ENCODE measurements at places on chromosomes 6 and 20. TPM values are rescaled to one million over a fixed set of nuclear protein-coding genes. Genes with fewer than 3 reads are reported as not detected.

GRCh38 chr20:9454791-9455190 is 59.6 kb upstream of the LAMP5 start:
- no peak overlapping the region for H3K27ac ChIP-seq
- no peaks in the 10 kb centered on the region for H3K27me3 ChIP-seq
- no peak for DNase-seq
- no peaks in the 10 kb centered on the region for H3K4me1 ChIP-seq
- H3K36me3 ChIP-seq: no peaks in the 10 kb centered on the region

DNA sequence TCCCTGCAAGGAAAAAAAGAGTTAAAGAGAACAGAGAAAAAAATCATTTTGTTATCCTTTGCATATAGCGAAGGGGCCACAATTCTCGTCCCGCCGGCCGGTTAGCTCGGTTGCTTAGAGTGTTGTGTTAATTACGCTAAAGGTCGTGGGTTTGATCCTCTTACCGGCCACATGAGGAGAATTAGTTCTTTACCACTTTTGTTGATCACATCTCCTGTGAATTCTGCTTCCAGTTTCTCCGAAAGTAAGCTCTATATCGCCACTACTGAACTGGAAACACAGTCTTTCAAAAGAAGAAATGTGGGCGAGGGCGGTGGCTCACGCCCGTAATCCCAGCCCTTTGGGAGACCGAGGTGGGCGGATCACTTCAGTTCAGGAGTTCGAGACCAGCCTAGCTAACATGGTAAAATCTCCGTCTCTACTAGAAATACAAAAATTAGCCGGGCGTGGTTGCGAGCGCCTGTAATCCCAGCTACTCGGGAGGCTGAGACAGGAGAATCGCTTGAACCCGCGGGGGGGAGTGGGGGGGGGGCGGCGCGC is 13.4 kb downstream of the PRSS16 start:
- H3K4me3 ChIP-seq: no peak overlapping the region
- no peaks in the 10 kb centered on the region for H3K4me1 ChIP-seq
- H3K36me3 ChIP-seq: no peaks in the 10 kb centered on the region
- peaks cover 56% of the 10 kb centered on the region for H3K27me3 ChIP-seq

DNA sequence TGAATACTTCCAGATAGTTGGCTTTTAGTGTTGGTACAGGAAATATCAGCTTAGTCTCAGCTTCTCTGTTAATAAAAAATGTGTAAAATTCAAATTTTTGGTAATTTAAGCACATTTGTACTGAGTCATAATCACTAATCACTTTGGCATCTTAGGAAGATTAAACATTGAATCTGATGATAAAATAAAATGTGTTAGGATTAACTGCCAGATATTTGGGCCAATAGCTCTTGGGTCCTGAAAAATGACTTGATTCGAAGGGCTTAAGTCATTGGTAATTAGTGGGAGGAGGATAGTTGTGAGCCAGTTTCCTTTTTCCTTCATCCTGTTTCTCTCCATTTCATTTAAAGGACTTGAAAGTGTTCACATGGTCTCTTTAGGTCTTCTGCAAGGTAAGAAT is 426.1 kb downstream of the RFPL4B start:
- no peaks in the 10 kb centered on the region for H3K4me1 ChIP-seq
- no peak for DNase-seq
- no peaks in the 10 kb centered on the region for H3K27me3 ChIP-seq

GRCh38 chr20:25007491-25008305 is 15.1 kb upstream of the APMAP start:
- peaks cover 78% of the 10 kb centered on the region for H3K36me3 ChIP-seq
- H3K4me1 ChIP-seq: no peaks in the 10 kb centered on the region
- no peak overlapping the region for H3K4me3 ChIP-seq
- DNase-seq: no peak
- no peak overlapping the region for H3K27ac ChIP-seq

DNA sequence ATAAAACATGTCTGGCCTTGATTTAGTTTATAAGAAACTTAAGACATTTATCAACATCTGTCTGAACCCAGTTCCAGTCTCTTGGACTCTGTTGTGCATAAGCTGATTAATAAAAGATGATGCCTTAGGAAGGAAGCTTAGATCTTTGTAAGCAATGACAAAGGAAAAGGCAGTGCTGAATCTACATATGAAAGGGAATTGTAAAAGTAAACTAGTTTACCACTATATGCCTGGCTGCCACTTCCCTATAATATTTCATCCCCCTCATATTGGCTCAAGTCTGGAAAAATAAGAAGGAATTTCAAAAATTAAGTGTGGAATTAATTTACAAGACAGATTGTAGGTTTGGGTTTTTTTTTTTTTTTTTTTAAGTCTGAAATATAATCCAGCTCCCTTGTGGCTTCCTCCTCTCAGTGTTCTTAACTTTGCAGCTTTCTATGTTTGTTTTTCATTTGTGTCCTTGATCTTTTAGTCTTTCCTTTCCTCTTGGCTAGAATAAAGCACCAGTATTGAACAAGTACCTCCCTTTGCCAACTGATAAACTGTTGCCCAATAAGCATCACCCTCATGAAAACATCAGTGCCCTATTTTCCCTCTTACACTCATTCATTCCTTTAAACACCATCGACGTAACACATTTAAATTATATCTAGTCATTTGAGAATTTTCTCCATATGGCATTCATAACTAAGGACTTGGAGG is 146.7 kb upstream of the TBX18 start:
- no peak overlapping the region for H3K27ac ChIP-seq

GRCh38 chr20:56442389-56443365 is 25.8 kb upstream of the RTF2 start:
- H3K4me1 ChIP-seq: peaks cover 18% of the 10 kb centered on the region
- DNase-seq: no peak
- peak overlapping the region; percentile 60 for H3K27ac ChIP-seq
- no peak overlapping the region for H3K4me3 ChIP-seq
- H3K27me3 ChIP-seq: peaks cover 7% of the 10 kb centered on the region
- peaks cover 9% of the 10 kb centered on the region for H3K36me3 ChIP-seq

DNA sequence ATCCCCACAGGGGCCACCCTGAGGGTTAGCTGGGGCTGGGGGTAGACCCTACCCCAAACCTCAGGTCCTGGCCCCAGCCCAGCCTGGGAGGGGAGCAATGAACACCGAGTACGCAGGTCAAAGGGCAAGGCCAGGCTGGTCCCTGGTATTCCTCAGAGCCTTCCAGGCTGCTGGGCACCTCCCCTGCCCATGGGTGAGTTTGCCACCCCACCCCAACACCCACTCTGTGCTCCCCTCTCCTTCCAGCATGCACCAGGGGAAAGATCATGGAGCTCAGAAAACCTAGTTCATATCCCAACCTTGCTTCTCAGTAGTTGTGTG is 103.9 kb upstream of the FOXP4 start:
- peaks cover 13% of the 10 kb centered on the region for H3K4me1 ChIP-seq
- H3K4me3 ChIP-seq: no peak overlapping the region
- DNase-seq: peak; percentile 29
- no peak overlapping the region for H3K27ac ChIP-seq
- peaks cover 18% of the 10 kb centered on the region for H3K27me3 ChIP-seq

DNA sequence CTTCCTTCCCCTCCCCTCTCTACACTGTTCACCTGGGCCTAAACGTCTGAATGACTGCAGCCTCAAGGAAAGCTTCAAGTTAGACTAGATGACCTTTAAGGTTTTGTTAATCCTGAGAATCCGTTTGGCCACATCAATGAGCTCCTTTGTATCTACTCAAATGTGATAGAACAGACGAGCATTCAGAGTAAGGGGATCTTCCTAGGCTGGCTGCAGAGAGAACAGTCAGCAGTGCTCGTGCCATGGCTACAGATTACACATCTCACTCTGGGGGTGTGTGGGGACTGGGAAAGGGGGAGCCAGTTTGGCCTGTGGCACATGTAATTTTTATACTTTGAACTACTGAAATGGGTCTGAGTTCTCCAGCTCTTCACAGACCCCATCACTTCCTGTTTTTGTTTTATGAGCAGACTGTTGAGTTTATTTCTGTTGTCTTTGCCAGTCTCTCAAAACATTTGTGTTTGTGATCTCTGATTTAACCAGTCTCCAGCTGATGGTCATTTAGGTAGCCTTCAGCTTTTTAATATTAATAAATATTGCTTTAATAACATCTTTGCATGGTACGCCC is 50.9 kb downstream of the KCNS1 start:
- no peak overlapping the region for H3K27ac ChIP-seq
- no peaks in the 10 kb centered on the region for H3K27me3 ChIP-seq
- H3K4me1 ChIP-seq: peaks cover 45% of the 10 kb centered on the region
- H3K36me3 ChIP-seq: peaks cover 15% of the 10 kb centered on the region

- H3K27ac ChIP-seq: peak overlapping the region; percentile 61
- DNase-seq: no peak
- H3K4me3 ChIP-seq: peak overlapping the region; percentile 28
- H3K4me1 ChIP-seq: peaks cover 51% of the 10 kb centered on the region
- H3K36me3 ChIP-seq: peaks cover 43% of the 10 kb centered on the region
- H3K27me3 ChIP-seq: no peaks in the 10 kb centered on the region
Observed at GRCh38 chr20:20003031-20003954, 13.9 kb upstream of the NAA20 start.

- no peak for DNase-seq
- no peak overlapping the region for H3K27ac ChIP-seq
- H3K27me3 ChIP-seq: no peaks in the 10 kb centered on the region
- H3K4me3 ChIP-seq: no peak overlapping the region
Observed at GRCh38 chr6:121516331-121516730, 80.9 kb downstream of the GJA1 start.

DNA sequence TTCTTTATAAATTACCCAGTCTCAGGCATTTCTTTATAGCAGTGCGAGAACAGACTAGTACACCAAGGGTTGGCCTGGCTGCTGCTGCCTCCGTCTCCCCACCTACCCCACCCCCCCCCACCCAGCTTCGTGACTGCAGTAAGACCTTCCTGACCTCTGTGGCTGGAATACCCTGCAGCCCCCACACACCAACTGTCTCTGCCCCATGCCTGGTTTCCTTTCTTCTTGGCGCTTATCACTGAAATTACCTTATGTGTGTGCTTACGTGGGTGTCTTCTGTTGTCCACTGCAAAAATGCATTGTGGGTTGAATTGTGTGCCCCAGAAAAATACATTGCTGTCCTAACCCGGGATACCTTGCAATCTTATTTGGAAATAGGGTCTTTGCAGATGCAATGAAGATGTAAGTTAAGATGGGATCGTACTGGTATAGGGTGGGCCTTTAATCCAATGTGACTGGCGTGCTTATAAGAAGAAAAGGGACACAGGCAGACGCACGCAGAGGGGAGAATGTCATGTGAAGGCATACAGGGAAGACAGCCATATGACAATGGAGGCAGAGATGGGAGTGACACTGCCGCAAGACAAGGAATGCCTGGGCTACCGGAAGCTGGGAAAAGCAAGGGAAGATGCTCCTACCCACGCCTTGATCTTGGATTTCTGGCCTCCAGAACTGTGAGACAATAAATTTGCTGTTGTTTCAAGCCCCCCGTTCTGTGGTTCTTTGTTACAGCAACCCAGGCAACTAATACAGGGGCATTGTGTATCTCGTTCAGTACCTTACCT is 15.4 kb downstream of the SYNJ2 start:
- no peak overlapping the region for H3K4me3 ChIP-seq
- DNase-seq: no peak
- no peak overlapping the region for H3K27ac ChIP-seq
- no peaks in the 10 kb centered on the region for H3K27me3 ChIP-seq
- peaks cover 2% of the 10 kb centered on the region for H3K4me1 ChIP-seq

DNA sequence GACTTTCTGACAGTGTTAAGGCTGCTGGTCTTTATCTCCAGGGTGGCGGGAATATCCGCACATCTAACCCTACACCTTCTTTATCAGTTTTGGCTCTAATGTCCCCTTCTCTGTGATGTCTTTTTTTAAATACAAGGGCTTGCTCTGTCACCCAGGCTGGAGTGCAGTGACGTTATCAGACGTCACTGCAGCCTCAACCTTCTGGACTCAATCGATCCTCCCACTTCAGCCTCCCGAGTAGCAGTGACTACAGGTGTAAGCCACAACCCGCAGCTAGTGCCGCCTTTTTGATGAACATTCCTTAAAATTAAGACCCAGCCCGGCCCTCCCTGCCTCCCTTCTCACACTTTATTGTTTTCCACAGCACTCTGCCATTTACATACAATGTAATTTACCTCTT is 120.1 kb upstream of the CDH4 start:
- no peaks in the 10 kb centered on the region for H3K36me3 ChIP-seq
- no peak for DNase-seq
- H3K27ac ChIP-seq: no peak overlapping the region
- peaks cover 11% of the 10 kb centered on the region for H3K27me3 ChIP-seq
- H3K4me3 ChIP-seq: no peak overlapping the region

The HLA-DQB1 gene
- 132 TPM for total RNA-seq

The EDN3 gene
- total RNA-seq: 0.27 TPM

The APCDD1L gene
- not detected for total RNA-seq

The ZBTB46 gene
- 9.9 TPM for total RNA-seq

The ATAT1 gene
- 8.9 TPM for total RNA-seq

The OR2J3 gene
- not detected for total RNA-seq

The ID4 gene
- 27.8 TPM for total RNA-seq

The MARCKS gene
- 62.1 TPM for total RNA-seq

All from lower lobe of right lung (tissue), 2 donors.